ENCODE measurements at places on chromosomes 11 and 22. TPM values are rescaled to one million over a fixed set of nuclear protein-coding genes. Genes with fewer than 3 reads are reported as not detected.

SHISAL1 gene
- total RNA-seq, result not detected

CACNA1I gene
- total RNA-seq, result 1.8 TPM

IGSF9B gene
- total RNA-seq, result 19.6 TPM

DNA sequence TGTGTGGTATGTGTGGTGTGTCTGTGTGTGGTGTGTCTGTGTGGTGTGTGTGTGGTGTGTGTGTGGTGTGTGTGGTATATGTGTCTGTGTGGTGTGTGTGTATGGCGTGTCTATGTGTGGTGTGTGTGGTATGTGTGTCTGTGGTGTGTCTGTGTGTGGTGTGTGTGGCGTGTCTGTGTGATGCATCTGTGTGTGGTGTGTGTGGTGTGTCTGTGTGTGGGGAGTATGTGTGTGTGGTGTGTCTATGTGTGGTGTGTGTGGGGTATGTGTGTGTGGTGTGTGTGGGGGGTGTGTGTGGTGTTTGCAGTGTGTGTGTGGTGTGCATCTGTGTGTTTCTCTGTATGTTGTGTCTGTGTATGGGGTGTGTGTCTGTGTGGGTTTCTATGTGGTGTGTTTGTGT, 7.8 kb upstream of the PVALB start:
- DNase-seq, result no peak

DNA sequence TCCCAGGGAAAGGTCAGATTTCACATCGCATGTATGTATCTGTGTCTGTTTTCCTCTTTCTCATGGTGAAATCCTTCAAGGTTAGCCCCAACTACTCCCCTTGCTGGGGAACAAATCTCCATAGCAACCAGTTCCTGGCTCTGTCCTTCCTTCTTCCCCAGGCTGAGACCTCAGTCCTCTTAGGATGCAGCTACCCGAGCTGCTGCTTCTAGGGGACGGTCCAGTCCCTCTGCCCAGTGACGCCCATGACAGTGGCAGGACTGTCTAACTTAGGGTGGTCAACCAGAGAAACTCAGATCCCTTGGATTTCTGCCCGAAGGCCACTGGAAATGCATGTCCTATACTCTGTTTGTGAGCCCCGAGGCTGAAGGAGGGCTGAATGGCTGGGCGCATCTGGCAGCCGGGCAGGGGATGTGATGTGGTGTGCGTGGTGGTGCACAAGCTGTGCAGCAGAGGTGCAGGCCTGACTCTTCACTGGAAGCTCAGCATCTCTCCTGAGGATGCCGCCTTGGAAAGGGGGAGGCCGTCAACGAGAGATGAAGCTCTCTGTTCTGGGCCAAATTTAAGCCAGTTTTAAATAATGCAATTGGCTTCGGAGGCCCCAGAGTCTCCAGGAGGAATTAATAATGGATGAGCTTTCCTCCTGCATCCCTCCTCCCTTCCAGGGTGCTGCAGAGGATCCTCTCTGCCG, 118.7 kb upstream of the B3GAT1 start:
- DNase-seq, result peak; percentile 25

DNA sequence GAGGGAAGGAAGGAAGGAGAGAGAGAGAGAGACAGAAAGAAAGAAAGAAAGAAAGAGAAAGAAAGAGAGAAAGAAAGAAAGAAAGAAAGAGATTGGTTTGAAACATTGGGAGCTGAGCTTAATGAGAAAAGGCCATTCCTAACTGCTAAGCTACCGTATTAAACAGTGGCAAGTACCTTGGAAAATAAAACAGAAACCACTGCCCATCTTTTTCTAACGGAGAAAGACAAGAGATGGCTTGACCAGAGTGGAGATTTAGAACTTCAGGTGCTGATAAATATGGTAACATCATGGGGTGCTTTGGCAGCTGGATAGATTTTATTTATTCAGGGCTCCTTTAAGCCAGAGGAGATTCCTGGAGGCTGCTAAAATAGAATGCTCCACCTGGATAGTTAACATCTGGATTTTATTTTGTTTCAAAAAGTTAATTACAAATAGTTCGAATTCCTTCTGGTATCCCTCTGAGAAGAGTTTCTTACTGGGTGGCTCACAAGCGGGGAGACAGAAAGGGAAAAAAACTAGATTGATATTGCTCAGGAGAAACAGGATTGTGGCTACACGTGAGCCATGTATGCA, 12.9 kb downstream of the TIMP3 start:
- DNase-seq, result no peak

GRCh38 chr11:11117730-11118129, 235.3 kb downstream of the CSNK2A3 start:
- DNase-seq, result no peak
